ENCODE measurements at places on chromosomes 2 and 18.

GRCh38 chr2:231212329-231212845, 14.0 kb downstream of the ARMC9 start:
- DNase-seq: no peak

- DNase-seq: no peak
These were observed 680 bp upstream of the LBH start for GRCh38 chr2:30230497-30231211.

DNA sequence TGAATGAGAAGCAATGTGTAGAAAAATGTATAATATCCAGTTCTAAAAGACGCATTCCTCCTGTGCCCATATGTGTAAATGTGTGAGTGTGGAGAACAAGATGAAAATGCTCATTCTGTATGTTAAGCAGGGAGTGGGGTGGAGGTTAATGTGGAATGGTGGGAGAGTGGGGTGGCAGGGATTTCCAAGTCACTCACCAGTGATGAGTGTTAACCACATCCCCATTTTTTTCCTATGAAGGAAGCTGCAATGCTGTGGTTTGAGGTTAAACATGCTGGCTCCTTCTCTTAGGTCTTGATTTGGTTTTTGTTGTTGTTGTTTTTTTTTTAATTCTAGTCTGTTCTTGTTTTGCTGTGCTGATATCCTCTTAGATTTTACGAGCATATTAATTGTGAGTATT, 169.4 kb downstream of the NEDD4L start:
- no peak for DNase-seq

DNA sequence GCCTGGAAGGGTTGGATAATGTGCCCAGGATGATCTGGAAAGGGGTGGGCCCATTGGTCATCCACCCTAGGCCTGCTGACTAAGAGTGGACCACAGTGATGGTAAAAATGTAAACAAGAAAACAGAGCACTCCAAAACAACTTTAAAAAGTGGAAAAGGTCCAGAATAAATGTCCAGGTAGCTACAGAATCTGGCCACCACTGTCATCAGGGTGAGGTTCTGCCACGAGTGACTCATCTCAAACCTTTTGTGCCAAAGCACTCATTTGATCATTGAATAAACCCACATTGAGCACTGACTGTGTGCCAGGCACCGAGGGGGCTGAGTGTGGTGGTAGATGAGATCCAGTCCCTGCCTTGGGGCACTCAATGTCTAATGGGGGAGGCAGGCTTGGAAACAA, 64.9 kb downstream of the EMX1 start:
- no peak for DNase-seq

DNA sequence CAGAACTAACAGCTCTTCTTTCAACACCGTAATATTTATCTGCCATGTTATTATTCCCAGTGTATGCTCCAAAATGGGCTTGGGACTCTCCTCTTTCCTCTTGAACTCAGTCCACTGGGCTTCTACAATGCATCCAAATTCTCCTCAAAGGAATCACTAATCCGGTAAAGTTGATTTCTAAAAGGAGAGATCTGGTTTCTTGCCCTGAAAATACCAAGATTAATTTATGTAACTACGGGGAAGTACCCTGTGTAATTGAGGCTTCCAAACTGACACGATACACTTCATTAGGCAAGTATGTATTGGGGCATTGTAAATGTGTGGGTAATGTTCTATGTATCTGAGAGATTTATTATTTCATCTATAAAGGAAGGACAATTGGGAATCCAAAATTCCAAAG, 5.7 kb downstream of the NCKAP5 start:
- DNase-seq: no peak
